NCI-H1105 (cell line): ENCODE measurements at places on chromosomes 3 and 15.

- no peak for DNase-seq
Observed at GRCh38 chr3:32596909-32597369, 26.3 kb upstream of the DYNC1LI1 start.

GRCh38 chr3:167729591-167729990 is 5.1 kb downstream of the PDCD10 start:
- DNase-seq, result no peak

GRCh38 chr15:60003243-60004008 is 685 bp upstream of the FOXB1 start:
- DNase-seq, result no peak

- no peak for DNase-seq
Observed at GRCh38 chr3:59518283-59519055, 468.6 kb upstream of the CFAP20DC start.

- peak; percentile 75 for DNase-seq
Observed at GRCh38 chr15:32641517-32642059, at the start of gene SCG5. Gene SCG5, plus strand, starts transcription at chr15:32641710. Its CDS starts 1,883 bp downstream, at chr15:32643593.

- DNase-seq, result no peak
Observed at GRCh38 chr15:71337197-71337845, 222.1 kb downstream of the THSD4 start.

- no peak for DNase-seq
Observed at GRCh38 chr15:78111788-78112187, 19.4 kb downstream of the SH2D7 start.

- DNase-seq, result no peak
Observed at GRCh38 chr15:34365836-34366235, 1.2 kb downstream of the LPCAT4 start.

GRCh38 chr3:127538569-127538968 is 52.0 kb downstream of the TPRA1 start:
- no peak for DNase-seq

DNA sequence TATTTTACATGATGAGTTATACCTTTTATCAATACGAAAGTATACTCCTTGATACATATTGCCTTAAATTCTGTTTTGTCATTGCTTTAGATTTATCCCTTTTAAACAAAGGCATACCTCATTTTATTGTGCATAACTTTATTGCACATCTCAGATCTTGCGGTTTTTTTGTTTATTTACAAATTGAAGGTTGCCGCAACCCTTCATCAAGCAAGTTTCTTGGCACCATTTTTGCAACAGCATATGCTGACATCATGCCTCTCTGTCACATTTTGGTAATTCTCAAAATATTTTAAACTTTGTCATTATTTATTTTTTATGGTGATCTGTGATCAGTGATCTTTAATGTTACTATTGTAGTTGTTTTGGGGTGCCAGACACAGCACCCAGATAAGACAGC is 20.9 kb downstream of the SNRK start:
- no peak for DNase-seq

- no peak for DNase-seq
Observed at GRCh38 chr15:89058376-89058775, 29.9 kb upstream of the ABHD2 start.

GRCh38 chr15:69320977-69321554 is 22.4 kb downstream of the PAQR5 start:
- DNase-seq, result no peak

- DNase-seq, result no peak
Observed at GRCh38 chr3:87350367-87351199, 74.2 kb upstream of the POU1F1 start.

DNA sequence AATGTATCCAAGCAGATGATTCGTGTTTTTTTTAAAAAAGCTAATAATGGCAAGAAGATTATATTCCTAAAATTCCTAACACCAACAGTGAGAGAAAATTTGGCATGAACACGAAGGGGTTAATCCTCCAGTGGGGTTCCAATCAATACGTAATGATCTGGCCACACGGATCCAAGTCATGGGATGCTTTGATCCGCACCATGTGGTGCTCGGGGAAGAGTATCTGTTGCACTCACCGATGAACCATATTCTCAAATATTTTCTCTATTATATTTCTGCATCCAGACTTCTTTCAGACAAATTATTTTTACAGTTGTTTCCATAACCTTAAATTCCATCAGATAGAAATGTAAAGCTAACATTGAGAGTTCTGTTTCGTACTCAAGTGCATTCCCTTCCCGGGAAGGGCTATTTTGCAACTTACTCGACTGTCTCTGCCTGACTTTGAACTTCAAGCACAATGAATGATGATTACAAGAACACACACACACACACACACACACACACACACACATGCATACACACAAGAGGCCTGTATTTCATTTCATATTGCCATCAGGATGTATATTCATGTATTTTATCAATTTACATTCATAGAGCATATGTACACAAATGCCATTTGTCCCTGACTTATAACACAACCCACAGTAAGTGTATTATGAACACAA is 567.2 kb downstream of the FOXP1 start:
- DNase-seq, result no peak

GRCh38 chr15:65058394-65059368 is 9.1 kb downstream of the RASL12 start:
- DNase-seq, result no peak

- DNase-seq, result no peak
Observed at GRCh38 chr3:135175728-135176277, 380.7 kb downstream of the EPHB1 start.

DNA sequence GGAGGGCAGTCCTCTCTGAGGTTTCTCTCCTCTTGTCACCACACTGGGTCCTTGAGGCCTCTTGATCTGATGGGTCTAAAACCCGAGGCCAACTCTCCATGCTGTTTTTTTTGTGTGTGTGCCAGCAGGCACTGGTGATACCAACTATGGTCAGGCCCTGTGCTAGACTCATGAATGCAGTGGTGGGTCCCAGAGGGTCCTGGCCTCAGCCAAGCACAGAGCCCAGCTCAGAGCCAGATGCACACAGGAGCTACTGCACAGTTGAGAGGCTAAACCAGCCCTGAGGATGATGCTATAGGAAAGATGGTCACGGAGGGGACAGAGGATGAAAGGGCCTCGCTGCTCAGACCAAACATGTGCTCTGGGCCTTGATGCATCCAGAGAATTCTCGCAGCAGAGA is 33.5 kb downstream of the RAB6B start:
- DNase-seq, result no peak

GRCh38 chr3:16785465-16785864 is 99.3 kb upstream of the PLCL2 start:
- no peak for DNase-seq

DNA sequence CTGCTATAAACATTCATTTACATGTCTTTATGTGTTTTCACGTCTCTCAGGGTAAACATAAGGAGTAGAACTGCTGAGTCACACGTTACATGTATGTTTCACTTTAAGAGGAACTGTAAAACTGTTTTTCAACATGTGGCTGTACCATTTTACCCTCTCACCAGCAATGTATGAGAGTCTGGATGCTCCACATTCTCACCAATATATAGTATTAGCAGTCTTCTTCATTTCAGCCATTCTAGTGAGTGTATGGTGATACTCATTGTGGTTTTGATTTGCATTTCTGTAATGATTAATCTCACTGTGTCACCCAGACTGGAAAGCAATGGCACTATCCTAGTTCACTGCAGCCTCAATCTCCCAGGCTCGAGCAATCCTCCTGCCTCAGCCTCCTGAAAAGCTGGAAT is 37.1 kb downstream of the PHC3 start:
- no peak for DNase-seq

GRCh38 chr15:80186066-80186465 is 33.3 kb downstream of the FAH start:
- no peak for DNase-seq

DNA sequence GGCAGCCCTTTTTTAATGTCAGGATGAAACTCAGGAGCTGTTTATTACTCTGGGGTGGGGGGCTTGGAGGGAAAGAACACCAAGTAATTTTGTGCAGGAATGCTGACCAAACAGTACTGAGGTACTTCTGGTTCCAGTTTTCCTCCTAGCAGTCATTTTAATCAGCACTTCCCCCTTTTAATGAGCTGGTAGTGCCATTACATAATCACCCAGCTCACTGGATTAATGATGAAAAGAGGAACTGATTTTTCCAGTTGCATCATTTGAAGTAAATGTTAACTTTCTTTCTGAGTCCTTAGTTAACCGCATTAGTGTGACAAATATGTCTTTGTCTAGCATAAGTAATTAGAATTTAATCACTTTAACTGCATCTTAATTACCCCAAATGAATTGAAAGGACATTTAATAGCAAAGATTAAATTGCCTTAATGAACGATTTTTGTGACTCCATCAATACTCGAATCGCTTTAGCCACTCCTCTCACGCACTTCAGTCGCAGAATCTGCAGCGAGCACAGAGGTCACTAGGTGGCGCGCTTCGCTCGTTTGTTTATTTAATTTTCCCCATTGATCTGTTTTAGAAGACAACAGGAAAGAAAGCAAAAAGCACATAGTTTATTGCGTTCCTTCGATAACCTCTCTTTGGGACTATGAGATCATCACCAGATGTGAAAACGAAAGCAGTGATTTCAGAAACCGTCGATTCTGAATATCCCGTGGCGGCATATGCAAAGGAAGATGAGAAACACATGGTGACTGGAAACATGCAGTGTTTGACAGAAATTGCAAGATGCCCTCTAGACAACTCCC is 9.8 kb downstream of the ONECUT1 start:
- peak; percentile 45 for DNase-seq

DNA sequence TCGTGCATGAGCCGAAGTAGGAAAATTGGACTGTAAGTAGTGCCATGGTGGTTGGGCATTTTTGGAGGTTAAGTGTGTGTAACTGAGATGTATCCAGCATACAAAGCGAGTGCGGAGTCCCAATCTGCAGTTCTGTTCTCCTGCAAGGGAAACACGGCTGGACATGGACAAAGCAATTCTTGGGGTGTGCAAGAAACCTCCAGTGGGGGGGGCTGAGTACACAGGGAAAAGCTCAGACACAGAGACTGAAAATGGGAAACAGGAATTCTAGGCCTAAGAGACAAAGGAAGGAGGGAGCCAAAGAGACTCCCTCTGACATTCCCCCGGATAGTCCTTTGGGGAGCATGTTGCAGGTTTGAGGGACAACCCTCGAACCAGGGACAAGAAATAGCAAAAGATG is 83.2 kb upstream of the PLSCR4 start:
- no peak for DNase-seq

DNA sequence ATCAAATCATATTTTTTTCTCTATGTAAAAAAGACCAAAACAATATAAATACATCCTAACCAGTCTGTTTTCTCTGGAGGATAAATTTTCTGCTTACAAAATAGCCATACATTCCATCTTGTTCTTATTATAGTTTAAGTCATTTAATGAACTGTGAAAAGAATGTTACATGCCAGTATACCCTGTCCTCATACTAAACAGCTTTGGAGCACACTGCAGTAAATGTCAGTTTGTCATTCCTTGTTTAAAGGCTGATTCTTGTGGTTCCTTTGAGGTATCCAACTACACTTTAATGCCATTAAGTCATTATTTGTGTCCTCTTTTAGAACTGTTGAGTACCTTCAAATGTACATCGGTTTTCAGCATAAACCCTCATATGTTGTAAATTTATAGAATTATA is 52.7 kb upstream of the DCBLD2 start:
- no peak for DNase-seq

DNA sequence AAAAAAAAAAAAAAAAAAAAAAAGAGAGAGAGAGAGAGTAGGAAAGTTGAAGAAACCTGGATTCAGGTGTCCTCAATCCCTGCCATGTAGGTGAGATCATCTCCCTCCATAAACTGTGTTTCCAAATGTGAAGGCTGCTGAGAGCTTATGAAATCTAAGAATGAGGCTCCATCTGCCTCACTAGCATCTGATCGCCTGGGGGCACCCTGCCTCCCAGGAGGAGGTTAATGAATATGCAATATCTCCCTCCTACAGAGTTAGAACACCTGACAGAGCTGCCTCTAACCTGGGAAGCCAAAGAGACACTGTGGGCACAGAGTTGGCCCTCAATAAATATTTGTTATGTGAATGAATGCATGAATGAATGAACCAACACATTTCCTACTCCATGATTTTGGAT is 23.8 kb upstream of the ZNF148 start:
- DNase-seq, result no peak

- no peak for DNase-seq
Observed at GRCh38 chr3:150627557-150627956, 24.4 kb downstream of the SELENOT start.

DNA sequence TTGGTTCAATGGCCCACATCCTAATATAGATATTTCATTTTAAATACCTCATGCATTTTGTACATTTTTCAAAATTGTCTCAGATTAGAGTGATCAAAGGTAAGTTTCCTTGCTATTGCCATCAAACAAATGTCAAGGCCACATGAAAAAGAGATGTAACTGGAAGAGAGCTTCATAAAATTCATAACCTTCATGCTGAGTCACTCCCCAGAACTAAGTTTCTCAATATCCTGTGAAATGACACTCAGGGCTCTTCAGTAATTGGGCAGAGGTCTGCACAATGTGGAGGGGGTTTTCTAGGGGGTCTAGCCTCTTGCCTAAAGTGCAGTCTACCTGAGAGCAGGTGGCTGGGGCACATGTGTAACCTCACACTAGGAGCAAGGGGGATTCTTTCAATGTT is 152.2 kb upstream of the SLC2A2 start:
- no peak for DNase-seq

DNA sequence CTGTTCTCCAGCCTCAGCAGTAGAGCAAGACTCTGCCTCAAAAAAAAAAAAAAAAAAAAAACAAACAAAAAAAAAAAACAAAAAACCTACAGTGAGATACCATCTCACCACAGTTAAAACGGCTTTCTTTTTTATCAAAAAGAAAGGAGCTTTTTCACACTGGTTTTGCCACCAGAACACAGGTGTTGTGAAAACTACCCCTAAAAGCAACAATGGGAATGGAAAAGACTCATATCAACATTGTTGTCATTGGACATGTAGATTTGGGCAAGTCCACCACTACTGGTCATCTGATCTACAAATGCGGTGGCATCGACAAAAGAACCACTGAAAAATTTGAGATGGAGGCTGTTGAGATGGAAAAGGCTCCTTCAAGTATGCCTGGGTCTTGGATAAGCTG is 24.8 kb upstream of the SLC25A38 start:
- no peak for DNase-seq

- no peak for DNase-seq
Observed at GRCh38 chr3:150970665-150971324, 1.7 kb downstream of the CLRN1 start.

DNA sequence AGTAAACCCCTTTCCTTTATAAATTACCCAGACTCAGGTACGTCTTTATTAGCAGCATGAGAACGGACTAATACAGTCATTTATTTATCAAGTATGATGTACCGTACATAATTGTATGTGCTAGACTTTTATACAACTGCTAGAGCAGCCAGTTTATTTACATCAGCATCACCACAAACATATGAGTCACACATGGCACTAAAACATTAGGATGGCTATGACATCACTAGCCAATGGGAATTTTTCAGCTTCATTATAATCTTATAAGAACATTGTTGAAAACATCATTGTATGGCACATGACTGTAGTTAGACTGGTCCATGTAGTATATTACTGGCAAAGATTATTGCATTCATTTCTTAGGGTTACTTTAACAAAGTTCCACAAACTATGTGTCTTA is 121.7 kb downstream of the ZMAT3 start:
- no peak for DNase-seq
